ENCODE measurements at places on chromosomes 5 and 9.

DNA sequence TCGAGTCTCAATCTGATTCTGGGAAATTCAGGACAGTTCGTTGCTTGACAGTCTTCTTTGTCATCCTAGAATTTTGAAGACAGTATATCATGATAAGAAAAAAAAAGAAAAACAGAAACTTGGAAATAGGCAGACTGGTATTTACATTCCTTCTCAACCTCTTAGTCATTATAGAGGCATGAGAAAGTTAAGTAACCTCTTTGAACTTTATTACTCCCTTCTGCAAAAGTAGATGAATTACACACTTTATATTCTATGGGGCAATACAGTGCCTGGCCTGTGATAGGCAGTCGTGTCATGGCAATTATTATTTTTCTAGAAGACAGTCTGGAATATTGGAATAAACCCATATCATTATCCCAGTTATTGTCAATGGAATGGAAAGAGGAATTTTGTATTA is 828.9 kb downstream of the TLR4 start:
- DNase-seq = no peak

- DNase-seq = no peak
Measured at GRCh38 chr5:15282611-15283010, 217.4 kb upstream of the FBXL7 start.

GRCh38 chr9:69324549-69325401 is at the start of gene ENTREP1:
Gene ENTREP1 (plus strand): TSS chr9:69325215. CDS start chr9:69325310, 95 bp downstream.
- no peak for DNase-seq

GRCh38 chr5:143916451-143916850 is 104.5 kb downstream of the HMHB1 start:
- DNase-seq = no peak

DNA sequence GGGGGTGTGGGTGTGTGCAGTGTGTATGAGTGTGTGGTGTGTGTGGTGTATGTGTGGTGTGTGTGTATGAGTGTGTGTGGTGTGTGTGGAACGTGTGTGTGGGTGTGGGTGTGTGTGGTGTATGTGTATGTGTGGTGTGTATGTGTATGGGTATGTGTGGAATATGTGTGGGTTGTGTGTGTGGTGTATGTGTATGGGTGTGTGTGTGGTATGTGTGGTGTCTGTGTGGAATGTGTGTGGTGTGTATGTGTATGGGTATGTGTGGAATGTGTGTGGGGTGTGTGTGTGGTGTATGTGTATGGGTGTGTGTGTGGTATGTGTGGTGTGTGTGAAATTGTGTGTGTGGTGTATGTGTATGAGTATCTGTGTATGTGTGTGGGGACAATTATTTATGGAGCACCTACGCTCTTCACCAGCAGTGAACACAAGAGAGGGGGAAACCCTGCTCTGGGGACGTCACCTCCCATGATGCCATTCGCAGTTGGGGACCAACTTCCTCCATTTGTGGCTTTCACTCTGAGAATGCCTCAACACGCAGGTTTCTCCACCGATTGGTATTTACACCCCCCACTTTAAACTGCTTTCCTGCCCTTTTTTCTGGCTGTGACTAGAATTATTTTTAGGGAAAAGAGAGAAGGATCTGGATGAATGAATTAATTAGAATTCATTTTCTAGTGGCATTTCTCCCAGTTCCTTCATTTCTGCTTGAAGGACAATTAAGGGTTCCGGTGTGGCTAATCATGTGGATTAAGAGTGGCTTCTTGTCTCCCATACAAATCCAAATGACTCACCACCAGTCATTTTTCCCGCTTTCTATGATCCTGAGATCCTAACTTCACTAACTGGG is 238.1 kb downstream of the ROR2 start:
- no peak for DNase-seq

- DNase-seq = no peak
Measured at GRCh38 chr5:15695215-15695731, 195.3 kb downstream of the FBXL7 start.

- no peak for DNase-seq
Measured at GRCh38 chr9:95313010-95313498, 4.5 kb downstream of the FANCC start.

DNA sequence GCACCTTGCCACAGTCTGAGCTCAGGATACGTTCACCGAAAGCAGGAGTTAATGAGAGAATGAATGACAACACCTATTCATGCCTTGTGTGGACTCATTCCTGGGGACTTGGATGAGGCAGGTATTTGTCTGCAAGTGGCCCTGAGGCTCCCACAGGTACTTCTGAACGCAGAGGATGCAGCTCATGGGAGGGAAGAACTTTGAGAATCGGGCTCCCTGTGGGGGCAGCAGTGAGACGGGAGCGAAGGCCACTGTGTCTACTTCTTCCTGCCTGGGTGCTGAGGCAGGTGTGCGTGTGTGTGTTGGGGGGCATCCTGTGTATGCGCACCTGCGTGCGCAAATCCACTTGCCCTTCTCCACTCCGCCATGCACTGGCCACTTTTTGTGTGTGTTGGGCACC is 42.2 kb downstream of the PTPN3 start:
- DNase-seq = no peak

DNA sequence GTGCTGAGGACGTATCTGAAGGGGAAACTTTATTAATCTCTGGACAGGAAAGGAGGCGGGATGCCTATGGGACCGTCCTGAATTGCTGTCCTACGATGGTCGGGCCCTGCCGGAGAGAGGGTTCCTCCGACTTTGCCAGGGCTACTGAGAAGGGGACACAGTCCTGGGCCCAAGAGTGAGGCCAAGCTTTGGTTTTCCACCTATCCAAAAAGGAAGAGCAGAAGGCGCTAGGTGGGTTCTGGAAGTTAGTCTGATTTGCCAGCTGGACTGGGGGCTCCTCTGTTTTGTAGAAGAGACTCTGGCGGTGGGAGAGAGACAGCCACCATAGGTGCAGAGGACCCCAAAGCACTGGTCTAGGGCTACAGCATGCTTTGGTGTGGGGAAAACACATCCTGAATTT is 243.8 kb upstream of the IRX4 start:
- no peak for DNase-seq

- DNase-seq = no peak
Measured at GRCh38 chr9:34291023-34291422, 38.0 kb downstream of the KIF24 start.

- DNase-seq = no peak
Measured at GRCh38 chr5:88734983-88735382, 148.0 kb downstream of the MEF2C start.

- DNase-seq = no peak
Measured at GRCh38 chr9:16198996-16199395, 646.2 kb downstream of the CCDC171 start.

GRCh38 chr5:79636981-79637733 is 24.9 kb downstream of the TENT2 start:
- DNase-seq = no peak

DNA sequence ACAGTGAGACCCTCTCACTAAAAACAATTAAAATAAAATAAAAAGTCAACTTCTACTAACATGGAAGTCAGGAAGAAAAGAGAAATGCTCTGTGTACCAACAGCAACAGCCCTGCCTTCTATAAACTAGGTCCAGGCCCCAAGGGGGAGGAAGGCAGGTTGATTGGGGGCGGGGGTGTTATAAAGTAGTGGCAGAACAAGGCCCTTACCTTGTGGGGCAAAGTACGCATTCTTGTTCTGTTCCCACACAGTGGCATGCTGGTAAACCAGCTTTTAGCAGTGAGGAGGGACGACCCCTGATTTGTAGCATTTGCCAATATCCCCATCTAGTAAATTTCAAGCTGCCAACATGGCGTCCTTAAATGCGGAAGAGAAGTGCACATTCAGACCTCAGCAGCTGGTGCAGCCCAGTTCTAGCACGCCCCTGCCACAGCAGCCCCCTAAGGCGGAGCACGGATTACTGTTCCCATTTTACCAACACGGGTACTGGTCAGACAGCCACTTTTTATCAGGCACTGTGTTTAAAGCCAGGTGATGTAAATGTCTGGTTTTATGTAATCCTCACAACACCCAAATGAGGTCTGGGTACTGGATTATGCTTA is 69.5 kb downstream of the GTF3C4 start:
- DNase-seq = no peak

- DNase-seq = no peak
Measured at GRCh38 chr5:10233505-10233904, 16.2 kb downstream of the ATPSCKMT start.

Data from cortex of kidney (tissue), 1 donor.